ENCODE measurements at places on chromosomes 1 and 21. TPM values are rescaled to one million over a fixed set of nuclear protein-coding genes. Genes with fewer than 3 reads are reported as not detected.

The FCMR gene
- total RNA-seq, result not detected

DNA sequence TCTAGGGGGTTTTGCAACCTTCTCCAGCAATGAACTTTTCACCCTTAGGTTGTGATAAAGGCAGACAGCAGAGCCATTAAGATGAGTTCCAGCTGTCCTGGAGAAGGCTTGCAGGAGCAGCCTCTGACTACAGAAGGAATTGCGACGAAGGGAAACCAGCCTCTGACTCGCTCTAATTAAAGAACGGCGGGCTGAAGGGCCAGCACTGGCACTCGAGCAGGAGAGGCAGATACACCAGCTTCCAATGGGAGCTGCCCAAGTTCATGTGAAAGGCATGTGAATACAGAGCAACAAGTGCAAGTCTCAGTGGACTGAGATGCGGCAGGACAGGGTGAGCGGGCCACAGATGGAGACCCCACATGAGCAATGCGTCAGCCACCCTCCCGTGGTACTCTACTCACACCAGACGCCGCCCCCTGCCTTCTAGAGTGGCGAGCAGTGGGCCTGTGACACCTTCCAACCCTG is 15.7 kb downstream of the RCC2 start:
- no peak for DNase-seq

The ISG15 gene
- 148 TPM for total RNA-seq

DNA sequence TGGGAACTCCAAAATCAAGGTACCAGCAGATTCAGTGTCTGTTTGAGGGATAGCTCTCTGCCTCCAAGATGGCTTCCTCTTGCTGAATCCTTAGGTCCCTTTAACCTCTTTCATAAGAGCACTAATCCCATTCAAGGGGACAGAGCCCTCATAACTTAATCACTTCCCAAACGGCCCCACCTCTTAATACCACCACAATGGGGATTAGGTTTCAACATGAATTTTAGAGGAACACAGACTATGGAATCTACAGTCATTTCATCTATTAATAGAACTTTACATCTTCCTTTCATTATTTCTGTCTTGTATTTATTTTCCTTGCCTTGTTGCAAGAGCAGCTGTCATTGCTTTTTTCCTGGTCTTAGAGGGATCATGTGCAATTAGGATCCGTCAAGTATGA is 30.3 kb downstream of the HOOK1 start:
- DNase-seq, result peak; percentile 2

DNA sequence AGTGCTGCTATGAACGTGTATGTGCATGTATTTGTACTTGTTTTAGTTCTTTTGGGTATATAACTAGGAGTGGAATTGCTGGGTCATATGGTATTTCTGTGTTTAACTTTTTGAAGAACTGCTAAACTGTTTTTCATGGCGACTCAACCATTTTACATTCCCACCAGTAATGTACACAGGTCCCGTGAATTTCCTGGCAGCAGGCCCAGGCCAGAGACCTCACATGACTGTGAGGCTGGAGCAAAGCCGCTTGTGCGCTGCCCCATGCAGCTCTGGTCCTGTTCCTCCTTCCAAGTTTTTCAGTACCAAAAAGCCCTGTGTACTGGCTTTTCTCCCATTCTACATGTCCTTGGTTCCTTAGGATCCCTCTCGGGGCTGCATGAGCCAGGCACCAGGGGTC is 29.6 kb downstream of the ACOT11 start:
- DNase-seq, result no peak

The TRABD2B gene
- total RNA-seq, result not detected

DNA sequence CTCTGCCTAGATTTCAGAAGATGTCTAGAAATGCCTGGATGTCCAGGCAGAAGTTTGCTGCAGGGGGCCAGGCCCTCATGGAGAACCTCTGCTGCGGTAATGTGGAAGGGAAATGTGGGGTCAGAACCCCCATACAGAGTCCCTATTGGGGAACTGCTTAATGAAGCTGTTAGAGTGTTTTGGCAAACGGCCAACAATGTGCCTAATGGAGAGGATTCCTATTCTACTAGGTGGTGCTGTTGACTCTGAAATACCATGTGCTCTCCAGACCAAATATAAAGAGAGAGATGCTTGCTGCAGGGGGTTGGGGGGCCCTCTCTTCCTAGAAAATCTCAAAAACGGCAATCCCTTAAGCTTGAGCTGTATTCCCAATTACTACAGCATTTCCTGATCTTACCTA is 57.1 kb upstream of the DR1 start:
- DNase-seq, result no peak

The LACTBL1 gene
- total RNA-seq, result not detected

DNA sequence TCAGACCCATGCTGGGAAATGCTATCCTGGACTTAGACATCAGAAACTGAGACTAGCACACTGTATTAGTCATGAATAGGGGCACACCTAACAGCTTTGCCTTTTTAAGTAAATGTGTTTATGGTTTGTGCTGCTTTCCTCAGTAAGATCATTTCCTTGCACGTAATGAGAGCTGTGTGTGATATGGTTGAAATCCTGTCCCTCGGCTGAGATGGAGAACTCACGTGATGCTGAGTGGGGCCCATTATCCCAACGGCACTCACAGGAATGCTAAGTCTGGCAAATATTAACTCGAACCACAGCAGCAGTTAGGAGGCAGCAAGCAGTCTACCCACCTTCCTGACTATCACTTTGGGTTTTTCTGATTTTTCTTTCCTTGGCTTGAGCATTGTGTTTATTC is 38.2 kb downstream of the BCL9 start:
- DNase-seq, result no peak

GRCh38 chr1:151166505-151166956 is 587 bp downstream of the SCNM1 start:
- peak; percentile 82 for DNase-seq

The MXRA8 gene
- total RNA-seq, result 252 TPM

DNA sequence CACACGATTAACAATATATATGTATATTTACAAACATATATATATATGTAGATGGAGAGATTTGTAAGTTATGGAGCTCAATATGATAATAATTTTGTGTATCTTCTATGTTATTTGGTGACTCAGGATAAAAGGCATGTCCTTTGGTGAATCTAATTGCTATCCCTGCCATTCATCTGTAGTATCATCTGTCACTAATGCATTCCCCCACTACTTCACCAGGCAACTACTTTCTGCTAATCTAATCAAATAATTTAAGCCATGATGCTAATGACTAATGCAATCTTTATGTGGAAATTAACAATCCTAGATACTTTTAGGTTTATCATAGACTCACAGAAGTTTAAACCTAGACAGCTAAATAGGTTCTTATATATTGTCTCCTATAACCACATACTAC is 1074.5 kb downstream of the PLA2G4A start:
- no peak for DNase-seq

- no peak for DNase-seq
These were observed 41.4 kb downstream of the NEXN start for GRCh38 chr1:77929806-77930205.

DNA sequence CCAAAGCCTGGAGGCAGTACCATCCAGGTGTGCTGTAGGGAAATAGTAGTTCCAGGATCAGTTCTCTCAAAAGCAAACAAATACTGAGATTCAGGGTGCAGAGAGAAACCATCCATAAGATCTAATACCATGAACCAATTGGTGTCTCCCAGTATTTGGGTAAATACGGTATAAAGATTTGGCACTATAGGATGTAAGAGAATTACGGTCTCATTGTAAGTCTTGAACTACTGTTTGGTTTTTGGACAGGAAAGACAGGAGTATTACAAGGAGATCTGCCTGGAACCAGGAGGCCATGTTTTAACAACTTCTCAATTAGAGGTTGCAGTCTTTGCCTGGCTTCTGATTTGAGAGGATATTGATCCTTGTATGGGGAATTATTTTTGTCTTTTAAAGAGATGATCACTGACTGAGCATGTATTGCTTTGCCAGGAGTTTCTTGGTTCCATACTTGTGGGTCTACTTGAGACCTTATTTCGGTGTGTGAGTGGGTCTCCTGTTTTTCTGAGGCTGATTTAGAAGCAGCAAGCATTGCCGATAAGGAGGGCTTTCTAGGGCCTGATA is 10.2 kb downstream of the AADACL4 start:
- no peak for DNase-seq

DNA sequence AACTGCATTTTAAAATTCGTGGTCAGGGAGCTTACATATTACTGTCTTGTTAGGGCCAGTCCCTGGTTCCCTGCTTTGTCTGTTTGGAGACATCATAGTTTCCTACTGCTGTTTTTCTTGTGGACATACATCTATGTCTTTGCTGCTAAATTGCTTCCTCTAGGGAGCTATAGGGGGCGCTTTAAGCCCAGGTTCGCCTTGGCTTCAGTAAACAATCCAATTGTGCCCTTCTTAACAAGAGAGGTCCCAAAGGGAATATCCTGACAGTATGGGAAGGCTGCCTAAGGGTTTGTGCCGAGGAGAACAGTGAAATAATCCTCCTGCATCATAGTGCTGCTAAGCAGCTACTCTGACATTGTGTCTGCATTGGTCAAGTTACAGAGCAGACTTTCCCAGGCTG is 112.5 kb downstream of the USH2A start:
- DNase-seq, result peak; percentile 40

Data from myocyte (in vitro differentiated cells).